Fibroblast of skin of abdomen (primary cell): ENCODE measurements at places on chromosomes 6 and 20.

DNA sequence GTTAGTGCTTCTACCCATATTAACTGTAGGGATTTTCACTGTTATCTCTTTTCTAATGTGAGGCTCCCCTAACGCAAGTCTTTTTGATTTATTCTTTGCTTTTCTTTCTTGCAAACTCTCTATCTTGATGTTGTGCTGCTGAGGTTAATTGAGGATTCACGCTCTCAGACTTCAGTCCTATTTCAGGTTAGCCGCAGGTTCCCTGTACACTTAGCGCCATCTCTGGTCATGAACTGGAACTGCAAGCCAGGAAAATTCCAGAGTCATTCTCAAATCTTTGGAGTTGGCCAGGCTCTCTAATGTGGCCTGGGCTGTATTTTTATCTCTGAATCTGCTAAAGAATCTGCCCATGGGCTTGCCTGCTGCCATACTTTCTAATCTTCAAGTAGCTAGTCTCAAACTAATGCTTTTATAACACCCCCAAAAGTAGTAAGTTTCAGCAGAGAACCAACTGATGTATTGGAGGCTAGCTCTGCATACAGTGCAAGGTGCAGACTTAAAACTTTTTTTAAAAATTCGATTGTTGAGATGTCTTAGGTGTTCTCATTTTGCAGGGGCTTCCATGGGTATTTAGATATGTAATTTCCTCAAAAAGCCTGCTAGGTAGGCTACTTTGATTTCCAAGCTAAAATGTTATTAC, 91.1 kb upstream of the OPRM1 start:
- peak; percentile 9 for DNase-seq

DNA sequence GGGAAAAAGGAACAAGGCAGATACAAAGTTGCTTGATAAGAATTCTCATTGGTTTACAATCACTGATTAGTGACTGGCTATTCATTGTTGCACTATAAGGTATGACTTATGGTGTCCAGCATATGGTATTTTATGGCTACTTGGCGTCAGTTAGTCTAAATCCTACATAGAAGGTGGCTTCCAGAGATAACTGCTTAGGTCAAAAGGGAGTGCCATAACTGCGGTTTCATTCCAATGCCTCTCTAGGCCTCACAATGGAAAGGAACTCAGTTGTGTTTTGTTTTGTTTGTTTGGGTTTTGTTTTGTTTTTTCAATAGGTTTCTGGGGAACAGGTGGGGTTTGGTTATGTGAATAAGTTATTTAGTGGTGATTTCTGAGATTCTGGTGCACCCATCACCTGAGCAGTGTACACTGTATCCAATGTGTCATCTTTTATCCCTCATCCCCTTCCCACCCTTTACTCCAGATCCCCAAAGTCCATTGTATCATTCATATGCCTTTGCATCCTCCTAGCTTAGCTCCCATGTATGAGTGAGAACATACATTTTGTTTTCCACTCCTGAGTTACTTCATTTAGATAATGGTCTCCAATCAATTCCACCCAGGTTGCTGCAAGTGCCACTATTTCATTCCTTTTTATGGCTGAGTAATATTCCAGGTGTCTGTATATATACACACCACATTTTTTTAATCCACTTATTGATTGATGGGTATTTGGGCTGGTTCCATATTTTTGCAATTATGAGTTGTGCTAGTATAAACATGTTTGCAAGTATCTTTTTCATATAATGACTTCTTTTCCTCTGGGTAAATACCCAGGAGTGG, 7.0 kb downstream of the GOPC start:
- no peak for DNase-seq

GRCh38 chr6:7048894-7049293, 58.9 kb upstream of the RREB1 start:
- DNase-seq = no peak

DNA sequence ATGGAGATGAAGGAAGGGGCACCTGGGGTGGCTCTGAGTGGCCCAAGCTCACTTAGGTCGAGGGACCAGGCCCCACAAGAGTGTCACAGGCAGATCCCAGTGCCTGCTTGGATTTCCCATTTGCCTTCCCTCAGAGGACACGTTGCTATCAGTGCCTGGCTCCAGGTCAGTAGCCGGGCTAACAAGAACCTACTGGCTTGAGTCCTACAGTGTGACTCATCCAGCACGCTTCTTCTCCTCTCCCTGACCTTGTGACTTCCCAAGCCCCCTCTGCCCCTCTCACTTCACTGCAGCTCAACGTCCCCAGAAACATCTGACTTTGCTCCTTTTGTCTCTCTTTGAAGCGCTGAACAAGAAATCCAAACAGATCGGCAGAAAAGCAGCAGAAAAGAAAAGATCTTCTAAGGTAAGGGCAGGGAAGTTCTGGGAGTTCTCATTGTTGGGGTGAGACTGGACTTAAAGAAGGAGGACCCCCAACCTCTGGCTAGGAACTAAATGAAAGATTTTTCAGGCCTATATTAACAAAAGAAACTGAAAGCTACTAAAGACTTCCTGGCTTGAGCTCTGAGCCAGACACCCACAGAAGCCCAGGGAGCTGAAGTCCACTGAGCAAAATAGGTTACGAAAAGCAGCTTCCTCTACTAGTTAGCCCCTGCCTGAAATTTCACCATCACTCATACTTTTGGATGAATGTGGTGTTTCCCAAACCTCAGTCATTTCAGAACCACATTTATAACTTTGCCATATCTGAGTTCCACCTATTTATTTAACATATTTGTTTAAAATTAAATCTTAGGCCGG, 21.5 kb downstream of the ASIP start:
- DNase-seq = peak; percentile 28

DNA sequence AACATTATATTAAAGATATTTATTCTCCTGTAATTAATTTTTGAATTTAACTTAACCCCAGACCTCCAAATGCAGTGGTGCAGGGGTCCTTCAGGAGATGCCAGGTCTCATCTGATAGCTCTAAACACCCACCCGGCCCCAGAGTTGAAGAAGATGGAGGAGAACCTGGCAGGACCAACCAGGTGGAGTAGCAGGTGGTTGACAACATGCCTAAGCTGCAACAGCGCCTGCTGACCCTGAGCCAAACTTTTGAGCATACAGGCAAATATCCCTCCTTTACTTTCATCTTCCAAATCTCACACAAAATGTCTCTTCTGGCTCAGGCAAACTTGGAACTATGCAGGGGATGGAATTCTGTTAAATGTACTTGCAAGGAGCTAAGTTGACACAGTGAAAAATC, 145.3 kb upstream of the TCF21 start:
- no peak for DNase-seq

DNA sequence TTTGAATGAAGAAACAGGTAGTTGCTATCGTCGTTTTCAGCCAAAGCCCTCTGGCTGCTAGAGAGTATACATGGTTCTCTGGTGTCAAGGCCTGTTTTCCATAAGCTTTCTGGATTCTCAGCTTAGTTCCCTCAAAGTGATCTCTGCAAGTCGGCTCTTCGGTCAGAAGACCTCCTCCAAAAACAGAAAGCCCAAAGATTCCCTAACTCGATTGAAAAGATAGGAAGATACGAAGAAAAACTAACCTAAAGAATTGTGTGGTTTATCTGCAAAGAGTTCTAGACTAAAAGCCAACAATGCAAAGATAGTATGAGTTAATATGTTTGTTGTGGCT, 545 bp upstream of the ASCC3 start:
- DNase-seq = peak; percentile 12

- peak; percentile 37 for DNase-seq
Observed at GRCh38 chr6:110217266-110217665, 37.0 kb downstream of the CDC40 start.

- DNase-seq = peak; percentile 29
Observed at GRCh38 chr20:19212821-19213502, 520 bp downstream of the SLC24A3 start.
